ENCODE measurements at places on chromosomes 16 and 17. TPM values are rescaled to one million over a fixed set of nuclear protein-coding genes. Genes with fewer than 3 reads are reported as not detected.

Gene VMO1
- not detected for total RNA-seq

Gene WFIKKN2
- not detected for total RNA-seq

Gene CHST4
- total RNA-seq, result not detected

Gene NRN1L
- total RNA-seq, result 1.2 TPM

Gene ADAMTS18
- not detected for total RNA-seq

Gene ACSM2A
- total RNA-seq, result not detected

Gene SDR42E1
- total RNA-seq, result 5.1 TPM

Gene ZFPM1
- 12.2 TPM for total RNA-seq

Gene ERCC4
- 6.1 TPM for total RNA-seq

Gene XAF1
- 15.4 TPM for total RNA-seq

Gene CD7
- 193 TPM for total RNA-seq

Gene ATP1B2
- 0.42 TPM for total RNA-seq

DNA sequence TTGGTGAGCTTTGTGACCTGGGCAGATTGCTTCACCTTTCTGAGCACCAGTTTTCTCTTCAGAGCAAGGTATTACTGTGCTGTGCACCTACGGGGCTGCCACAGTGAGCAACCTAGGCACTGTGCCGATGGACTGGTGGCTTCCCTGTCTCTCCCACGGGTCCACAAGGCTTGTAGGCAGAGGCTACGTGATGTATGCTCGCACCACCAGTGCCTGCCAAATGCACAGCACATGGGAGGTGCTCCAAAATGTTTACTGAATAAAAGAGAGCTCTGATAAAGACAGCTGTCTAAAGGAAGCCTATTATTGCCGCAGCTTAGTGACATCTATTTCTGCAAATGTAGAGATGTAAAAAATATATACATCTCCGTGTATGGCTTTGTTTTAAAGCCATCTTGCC, 139.2 kb downstream of the CDK5R1 start:
- no peak for ATAC-seq

GRCh38 chr17:40068129-40068581, 5.4 kb downstream of the THRA start:
- peak; percentile 2 for ATAC-seq

- ATAC-seq, result no peak
Measured at GRCh38 chr17:61475726-61476125, 23.5 kb downstream of the TBX4 start.

GRCh38 chr16:10564591-10564990, 15.8 kb downstream of the EMP2 start:
- ATAC-seq, result no peak

DNA sequence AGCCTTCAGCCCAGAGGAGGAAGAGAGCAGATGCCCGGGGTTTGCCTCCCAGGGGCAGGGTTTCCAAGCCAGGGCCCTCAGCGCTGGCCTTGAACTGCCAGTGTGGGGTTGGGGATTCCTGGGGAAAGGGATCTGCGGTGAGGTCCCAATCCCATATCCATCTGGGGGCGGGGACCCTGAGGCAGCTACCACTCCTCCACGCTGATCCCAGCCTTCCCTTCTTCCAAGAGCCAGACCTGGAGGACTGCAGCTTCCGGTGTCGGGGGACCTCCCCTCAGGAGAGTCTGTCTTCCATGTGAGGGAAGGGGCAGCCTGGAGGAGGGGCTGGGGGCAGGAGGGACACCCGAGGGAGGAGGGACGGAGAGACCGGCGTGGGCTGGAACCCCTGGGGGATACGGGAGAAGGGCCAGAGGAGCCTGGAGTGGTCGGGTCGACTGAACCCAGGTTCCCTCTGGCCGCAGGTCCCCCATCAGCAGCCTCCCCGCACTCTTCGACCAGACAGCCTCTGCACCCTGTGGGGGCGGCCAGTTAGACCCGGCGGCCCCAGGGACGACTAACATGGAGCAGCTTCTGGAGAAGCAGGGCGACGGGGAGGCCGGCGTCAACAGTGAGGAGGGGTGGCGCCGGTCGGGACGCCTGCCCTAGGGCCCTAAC, 10.7 kb upstream of the CISD3 start:
- ATAC-seq, result no peak

- ATAC-seq, result peak; percentile 72
Measured at GRCh38 chr17:1870592-1870991, 40.8 kb downstream of the RPA1 start.

GRCh38 chr16:50088302-50088701, 22.5 kb downstream of the HEATR3 start:
- no peak for ATAC-seq

GRCh38 chr16:88633684-88634140, 4.7 kb upstream of the IL17C start:
- peak; percentile 70 for ATAC-seq

- ATAC-seq, result no peak
Measured at GRCh38 chr16:48247311-48247710, at the start of gene ABCC11. Gene ABCC11 (minus strand): TSS chr16:48247539. CDS start chr16:48231921, 15,618 bp downstream.

GRCh38 chr16:75423723-75424104, 9.6 kb downstream of the CFDP1 start:
- ATAC-seq, result no peak

DNA sequence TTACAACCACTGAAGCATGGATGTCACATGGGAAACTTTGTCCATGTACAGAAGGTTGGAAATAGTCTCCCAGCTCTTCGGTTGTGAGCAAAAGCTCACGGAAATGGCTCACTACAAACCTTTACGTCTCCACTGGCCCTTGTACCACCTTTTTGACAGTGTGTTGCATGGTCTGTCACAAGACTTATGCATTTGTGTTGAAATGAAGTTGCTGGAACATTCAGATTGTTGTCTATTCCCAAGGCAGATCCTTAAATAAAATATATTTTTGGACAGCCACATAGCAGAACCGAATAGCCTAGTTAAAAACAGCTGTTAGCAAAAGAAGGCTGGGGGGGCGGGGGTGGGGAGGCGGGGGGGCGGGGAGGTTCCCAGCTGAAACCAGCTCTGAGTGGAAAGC, 39.2 kb downstream of the KNOP1 start:
- ATAC-seq, result no peak

GRCh38 chr17:12667299-12667958, 1.7 kb downstream of the MYOCD start:
- no peak for ATAC-seq

GRCh38 chr16:50928065-50928464, 186.2 kb downstream of the CYLD start:
- ATAC-seq, result no peak

DNA sequence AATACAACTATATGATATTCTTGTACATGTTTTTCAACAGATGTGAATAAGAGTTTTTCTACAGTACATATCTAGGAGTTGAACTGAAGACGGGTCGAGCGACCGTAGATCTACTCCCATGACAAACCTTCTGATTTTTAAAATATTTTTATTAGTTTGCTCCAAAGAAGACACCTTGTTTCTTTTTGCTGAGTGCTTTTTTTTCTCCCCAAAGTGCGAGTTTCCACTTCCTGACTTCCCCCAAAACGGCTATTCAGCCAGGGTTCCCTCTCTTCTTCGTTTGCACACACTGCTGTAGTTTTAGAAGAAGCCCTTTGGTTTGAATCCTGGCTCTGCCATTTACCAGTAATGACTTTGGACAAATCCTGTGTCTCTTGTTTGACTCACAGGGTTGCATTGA, 241.7 kb upstream of the MAF start:
- ATAC-seq, result no peak

- no peak for ATAC-seq
Measured at GRCh38 chr17:11636771-11637170, 38.5 kb downstream of the DNAH9 start.

- ATAC-seq, result no peak
Measured at GRCh38 chr16:87828907-87829621, 40.2 kb downstream of the SLC7A5 start.

DNA sequence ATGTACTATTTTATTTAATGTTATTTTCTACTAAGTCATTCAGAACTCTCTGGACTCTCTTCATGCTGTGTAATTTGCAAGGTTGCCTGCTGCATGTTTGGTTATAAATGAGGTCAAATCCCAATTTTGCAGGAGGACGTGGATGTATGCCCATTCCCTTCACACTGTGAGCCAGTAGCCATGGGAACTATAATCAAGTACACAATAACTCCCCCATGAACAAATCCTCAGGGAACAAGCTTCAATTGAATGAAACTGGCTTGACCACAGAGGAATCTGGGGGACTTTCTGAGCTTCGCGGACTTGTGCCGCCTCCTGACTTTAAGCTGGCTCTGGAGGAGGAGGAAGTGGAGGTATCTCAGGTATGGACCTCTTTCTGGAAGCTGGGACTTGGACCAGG, 14.6 kb upstream of the KCTD13 start:
- no peak for ATAC-seq

DNA sequence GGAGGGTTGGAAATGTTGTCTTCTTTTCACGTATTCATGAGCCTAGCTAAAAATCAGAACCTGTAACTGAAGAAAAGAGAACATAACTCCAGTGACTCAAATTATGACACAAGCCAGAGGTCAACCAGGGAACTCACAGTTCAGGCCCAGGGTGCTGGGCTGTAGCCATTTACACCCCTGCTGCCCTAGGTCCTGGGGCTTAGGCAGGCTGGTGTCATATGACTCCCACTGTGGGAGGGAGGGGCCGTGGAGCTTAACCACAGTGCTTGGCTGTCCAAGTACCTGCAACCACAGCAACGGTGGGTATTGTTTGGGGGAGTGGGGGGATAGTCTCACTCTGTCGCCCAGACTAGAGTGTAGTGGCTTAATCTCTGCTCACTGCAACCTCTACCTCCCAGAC, 71.1 kb upstream of the AMZ2 start:
- ATAC-seq, result no peak

DNA sequence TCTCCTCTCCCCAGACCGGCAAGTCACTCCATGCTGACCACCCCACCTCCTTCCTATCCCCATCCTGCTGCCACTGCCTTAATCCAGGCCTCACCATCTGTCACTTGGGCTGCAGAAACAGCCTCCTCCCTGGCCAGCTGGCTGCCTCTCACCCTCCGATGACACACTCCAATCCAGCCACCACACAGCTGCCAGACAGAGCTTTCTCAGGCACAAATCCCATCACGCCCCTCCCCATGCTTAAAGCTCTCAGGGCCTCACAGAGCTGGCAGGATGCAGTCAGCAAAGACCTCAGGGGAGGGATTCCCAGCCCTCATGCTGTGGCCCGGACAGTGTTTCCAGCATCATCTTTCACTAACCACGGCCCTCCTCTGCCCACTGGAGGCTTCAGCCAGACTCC, 13.7 kb downstream of the CAMKK1 start:
- ATAC-seq, result no peak

DNA sequence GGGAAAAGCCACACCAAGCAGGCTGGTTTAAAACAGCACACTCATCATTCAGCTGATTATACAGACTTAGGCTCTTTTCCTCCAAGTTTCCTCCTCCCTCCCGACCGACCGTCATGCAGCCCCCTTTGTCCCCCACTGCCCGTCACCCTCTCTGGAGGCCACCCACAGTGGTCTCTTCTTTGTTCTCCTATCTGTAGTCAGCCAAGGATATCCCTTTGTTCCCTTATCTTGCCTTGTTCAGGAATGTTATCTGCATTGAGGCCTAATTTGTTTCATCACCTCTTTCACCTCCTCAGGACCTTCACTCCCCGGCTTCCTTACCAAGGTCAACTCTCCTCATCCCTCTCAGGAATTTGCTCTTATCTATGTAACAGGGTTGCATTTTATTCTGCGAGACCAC, 186.4 kb upstream of the CDH13 start:
- no peak for ATAC-seq

DNA sequence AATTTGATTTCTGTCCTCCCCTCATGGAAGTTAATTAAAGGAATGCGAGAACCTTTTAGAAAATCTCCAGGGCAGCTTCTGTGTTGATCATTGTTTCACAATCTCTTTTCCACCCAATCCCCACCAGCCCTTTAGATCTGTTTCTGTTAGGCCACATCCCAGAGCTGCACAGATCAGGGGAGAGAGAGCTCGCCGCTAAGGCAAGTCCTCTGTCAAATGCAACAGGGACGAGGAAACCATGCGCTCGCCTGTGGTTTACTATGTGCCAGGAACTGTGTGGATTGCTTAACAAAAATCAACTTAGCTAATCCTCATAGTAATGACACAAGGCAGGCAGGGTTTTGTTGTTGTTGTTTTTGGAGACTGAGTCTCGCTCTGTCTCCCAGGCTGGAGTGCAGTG, 115.4 kb downstream of the SALL1 start:
- ATAC-seq, result no peak

- ATAC-seq, result peak; percentile 54
Measured at GRCh38 chr17:47305302-47305923, 18.3 kb upstream of the EFCAB13 start.

DNA sequence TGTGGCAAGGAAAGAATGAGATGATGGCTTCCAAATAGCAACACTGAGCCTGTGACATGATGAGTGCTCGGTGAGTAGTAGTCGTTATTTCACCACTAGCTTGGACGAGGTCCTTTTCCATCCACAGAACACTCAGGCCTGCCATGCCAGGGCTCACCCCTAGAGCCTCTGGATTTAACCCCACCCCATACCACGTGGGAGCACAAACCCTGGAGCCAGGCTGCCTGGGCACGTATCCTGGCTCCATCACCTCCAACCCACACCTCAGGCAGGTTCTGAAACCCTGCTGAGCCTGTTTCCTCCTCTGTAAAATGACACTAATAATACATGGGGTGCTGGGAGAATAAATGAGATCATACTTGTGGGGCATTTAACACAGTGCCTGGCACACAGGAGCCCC, 192.4 kb downstream of the KATNIP start:
- ATAC-seq, result no peak

DNA sequence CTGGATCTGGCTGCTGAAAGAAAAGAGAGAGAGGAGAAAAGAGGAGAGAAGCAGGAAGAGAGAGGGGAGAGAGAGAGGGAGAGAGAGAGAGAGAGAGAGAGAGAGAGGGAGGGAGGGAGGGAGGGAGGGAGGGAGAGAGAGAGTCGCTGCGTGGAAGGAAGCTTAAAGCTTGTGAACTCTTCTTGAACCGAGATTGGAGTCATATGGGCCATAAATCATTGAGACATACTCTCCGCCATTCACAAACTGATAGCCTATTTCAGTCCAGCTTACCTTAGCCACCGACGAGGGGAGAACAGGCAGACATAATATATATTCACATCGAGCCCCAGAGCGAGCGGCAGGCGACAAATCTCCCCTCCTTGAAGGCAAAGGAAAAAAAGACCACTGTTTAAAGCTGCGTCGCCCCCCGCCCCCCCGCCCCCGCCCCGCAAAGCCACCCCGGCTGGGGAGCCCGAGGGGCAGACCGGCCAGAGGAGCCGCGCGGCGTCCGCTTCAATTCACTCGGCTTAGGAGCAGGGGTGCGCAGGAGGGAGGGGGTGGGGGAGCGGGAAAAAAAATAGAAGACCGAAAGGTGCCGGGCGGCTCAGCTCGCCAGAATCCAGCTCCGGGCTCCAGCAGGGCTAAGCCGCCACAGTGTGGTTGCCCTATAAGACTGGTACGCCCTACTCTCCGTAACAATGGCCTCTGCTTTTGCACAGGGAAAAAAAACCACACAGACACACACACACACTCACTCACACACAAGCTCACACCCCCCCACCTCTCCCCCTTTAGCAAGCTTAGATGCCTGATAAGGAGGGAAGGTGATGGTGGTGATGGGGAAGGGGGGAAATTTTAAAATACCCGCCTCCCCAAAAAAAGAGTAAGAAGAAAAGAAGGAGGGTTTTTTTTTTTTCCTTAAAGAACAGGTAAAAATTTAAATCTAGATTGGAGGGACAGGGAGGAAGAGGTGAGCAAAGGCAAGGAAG, 10.6 kb upstream of the HOXB2 start:
- ATAC-seq, result peak; percentile 51

GRCh38 chr17:48722201-48722907, at the start of gene PRAC1:
Gene PRAC1 (minus strand): TSS chr17:48722518. CDS start chr17:48722392, 126 bp downstream.
- ATAC-seq, result no peak
